ENCODE measurements at places on chromosomes 7 and 10. TPM values are rescaled to one million over a fixed set of nuclear protein-coding genes. Genes with fewer than 3 reads are reported as not detected.

TLL2 gene
- total RNA-seq: 0.32 TPM

OR6B1 gene
- not detected for total RNA-seq

DOCK4 gene
- 17.5 TPM for total RNA-seq

- no peak overlapping the region for H3K27ac ChIP-seq
- peaks cover 6% of the 10 kb centered on the region for H3K4me1 ChIP-seq
- no peaks in the 10 kb centered on the region for H3K36me3 ChIP-seq
- H3K4me3 ChIP-seq: no peak overlapping the region
- DNase-seq: no peak
These were observed 83.6 kb upstream of the MPP7 start for GRCh38 chr10:28386503-28386868.

DNA sequence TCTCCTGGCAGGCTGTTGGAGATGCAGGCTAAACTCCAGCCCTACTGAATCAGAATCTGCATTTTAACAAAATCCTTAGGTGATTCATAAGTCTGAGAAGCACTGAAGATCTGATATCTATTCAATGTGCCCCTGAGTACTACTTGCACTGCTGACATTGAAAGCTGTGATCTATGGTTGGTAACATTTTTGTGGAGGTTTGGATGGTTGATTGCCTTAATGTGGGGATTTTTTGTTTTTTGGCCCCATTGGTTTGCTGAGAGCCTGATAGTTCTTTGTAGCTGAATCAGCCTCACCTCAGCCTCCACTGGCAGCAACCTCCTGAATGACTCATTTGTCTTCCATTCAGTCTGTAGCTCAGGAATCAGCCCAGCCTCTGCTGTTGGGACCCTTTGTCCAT, 14.7 kb upstream of the LRRN3 start:
- no peak overlapping the region for H3K27ac ChIP-seq
- DNase-seq: no peak
- H3K4me1 ChIP-seq: no peaks in the 10 kb centered on the region

GRCh38 chr10:27242951-27243551, 2.5 kb upstream of the ACBD5 start:
- peak; percentile 65 for DNase-seq
- peak overlapping the region; percentile 69 for H3K4me3 ChIP-seq
- peak overlapping the region; percentile 99 for H3K27ac ChIP-seq
- no peaks in the 10 kb centered on the region for H3K36me3 ChIP-seq

GRCh38 chr10:55500931-55501559, 700.0 kb upstream of the PCDH15 start:
- H3K4me1 ChIP-seq: no peaks in the 10 kb centered on the region
- no peaks in the 10 kb centered on the region for H3K27me3 ChIP-seq
- H3K36me3 ChIP-seq: no peaks in the 10 kb centered on the region
- no peak overlapping the region for H3K4me3 ChIP-seq

GRCh38 chr10:99372546-99373271, 43.6 kb downstream of the CNNM1 start:
- H3K4me3 ChIP-seq: no peak overlapping the region
- DNase-seq: no peak
- H3K36me3 ChIP-seq: no peaks in the 10 kb centered on the region
- H3K27me3 ChIP-seq: peaks cover 2% of the 10 kb centered on the region
- no peak overlapping the region for H3K27ac ChIP-seq
- no peaks in the 10 kb centered on the region for H3K4me1 ChIP-seq

- no peaks in the 10 kb centered on the region for H3K4me1 ChIP-seq
- no peak for DNase-seq
- H3K36me3 ChIP-seq: no peaks in the 10 kb centered on the region
- H3K27me3 ChIP-seq: no peaks in the 10 kb centered on the region
These were observed 31.1 kb downstream of the CPVL start for GRCh38 chr7:29115130-29115687.
